Stimulated activated CD4-positive, alpha-beta T cell treated with anti-CD3 and anti-CD28 coated beads, TNF-alpha, amount 100 ng/mL, for 4 hours (primary cell): ENCODE measurements at places on chromosomes 3 and 15.
A peak's percentile ranks its signal among the peaks of the same experiment; 100 is the strongest.

DNA sequence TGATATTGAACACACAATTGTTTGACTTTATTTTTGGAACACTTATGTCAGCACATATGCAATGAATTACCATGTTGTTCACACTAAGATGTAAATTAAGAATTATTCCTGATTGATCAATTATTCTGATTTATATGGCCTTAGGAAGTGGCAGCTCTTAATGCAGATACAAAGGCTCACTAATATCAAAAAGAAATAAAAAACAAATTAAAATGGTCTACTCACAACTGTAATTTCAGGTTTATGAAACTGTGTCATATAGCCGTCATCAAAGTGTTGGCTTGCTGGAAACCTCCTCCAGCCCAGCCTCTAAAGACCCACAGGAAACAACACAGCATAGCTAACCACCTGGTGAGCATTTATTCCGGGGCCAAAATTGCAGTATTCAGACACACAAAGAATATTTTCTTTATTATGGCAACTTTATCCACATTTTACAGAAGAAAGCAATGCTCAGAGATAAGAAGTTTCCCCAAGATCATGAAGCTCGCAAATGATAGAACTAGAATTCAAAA lies 33.4 kb downstream of the PDZRN3 start:
- no peak for DNase-seq

GRCh38 chr3:98095882-98096281 lies 8.9 kb downstream of the OR5AC2 start:
- no peak for DNase-seq

DNA sequence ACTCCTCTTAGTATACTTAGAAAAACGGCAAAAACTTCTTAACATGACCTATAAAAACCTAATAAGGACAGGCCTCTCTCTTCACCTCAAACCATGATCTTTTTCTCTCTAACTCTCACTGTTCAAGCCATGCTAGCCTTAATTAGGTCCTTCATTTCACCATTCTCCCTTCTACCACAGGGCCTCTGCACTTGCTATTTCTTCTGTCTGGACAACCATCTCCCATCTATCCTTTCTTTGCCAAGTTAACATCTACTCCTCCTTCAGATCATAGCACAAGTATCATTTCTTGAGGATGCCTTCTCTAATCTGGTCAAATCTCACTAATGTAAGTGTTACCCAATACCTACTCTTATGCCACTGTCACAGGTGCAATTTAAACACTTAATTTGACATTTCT lies 39.1 kb downstream of the TMCC1 start:
- no peak for DNase-seq

DNA sequence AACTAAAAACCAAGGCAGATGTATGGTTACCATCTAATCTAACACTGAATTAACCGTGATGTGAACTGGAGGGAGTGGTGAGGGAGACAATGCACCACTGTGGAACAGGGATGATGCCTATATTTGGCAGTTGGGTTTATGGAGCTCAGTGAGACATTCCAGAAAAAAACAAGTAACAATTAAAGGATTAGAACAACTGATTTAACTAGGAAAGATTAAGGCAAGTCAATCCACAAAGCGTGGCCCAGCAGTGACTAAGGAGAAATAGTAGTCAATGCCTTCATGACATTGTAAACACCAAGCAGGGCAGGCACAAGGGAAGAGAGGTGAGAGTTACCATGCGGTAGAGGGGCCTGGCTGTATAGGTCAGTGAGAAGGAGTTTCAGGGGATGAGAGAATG lies 38.1 kb downstream of the CHAC1 start:
- no peak for DNase-seq

GRCh38 chr15:20645956-20646355 lies 104.4 kb upstream of the GOLGA6L6 start:
- DNase-seq, result no peak

GRCh38 chr3:11445883-11446282 lies 173.7 kb downstream of the ATG7 start:
- DNase-seq, result no peak

GRCh38 chr3:42961633-42962032 lies 17.5 kb upstream of the GASK1A start:
- DNase-seq, result no peak

DNA sequence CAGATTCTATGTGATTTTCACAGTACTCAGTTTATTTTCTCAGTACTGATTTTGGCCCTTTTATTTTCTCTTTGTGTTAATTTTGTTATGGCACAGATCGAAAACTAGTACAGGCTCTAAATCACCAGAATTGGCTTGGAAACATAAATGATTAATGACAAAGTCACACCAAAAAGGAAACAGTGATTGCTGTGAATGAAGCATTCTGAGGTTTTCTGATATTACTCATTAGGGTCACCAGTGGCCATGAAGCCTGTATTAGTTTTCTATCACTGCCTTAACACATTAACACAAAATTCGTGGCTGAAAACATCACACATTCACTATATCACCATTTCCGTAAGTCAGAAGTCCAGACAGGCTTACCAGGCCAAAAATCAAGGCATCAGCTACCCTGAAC lies 343.0 kb upstream of the THRB start:
- DNase-seq, result no peak

DNA sequence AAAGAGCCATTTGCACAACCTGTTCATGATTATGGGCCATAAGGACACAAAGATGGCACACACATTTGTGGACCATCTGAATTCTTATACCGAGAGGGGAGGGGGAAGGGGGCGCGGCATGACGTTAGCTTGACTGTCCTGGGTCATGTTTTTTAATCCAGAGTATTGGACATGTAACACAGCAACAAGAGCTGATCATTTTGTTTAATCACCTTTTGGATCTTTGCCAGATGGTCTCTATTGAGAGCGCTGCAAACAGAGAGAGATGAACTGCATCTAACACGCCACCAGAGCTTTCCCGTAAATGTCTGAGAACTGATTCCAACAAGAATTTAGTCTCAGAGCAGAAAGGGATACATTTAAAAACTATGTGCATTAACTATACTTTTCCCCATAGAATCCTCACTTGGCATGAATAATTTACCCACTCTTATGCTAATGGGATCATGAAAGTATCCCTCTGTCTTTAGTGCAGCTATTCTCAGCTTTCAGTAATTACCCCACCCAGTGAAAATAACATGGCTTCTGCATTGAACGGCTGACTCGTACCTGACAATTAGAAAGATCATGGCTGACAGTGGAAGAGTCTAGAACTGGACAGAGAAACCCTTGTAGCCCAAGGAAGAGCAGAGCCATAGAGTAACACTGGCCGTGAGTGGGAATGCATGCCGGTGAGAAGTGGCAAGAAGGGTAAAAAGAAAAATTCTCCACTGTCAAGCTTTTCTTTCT lies 22.6 kb downstream of the MEIS2 start:
- no peak for DNase-seq

DNA sequence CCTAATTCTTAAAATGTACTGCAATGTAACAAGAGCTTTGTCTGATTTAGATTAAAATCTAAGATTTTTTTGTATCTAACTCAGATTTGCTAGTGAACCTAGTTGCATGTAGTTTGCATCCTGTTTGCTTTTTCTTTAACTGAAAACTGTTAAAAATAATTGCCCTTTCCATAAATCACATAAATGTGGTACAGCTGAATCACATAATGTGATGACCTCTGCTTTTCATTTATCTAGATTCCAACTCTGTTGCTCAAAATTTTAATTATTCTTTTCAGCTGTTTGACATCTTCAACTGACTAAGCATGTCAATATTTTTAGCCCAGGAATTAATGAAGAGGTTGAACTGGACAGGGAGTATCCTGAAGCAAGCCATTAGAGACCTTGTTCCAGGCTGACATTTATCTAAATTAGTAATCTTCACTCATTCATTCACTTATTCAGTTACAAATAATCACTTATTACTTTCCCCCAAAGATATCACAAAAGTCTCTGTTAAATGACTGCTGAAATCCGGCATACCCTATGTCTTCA lies 101.9 kb upstream of the PLXND1 start:
- DNase-seq, result no peak

DNA sequence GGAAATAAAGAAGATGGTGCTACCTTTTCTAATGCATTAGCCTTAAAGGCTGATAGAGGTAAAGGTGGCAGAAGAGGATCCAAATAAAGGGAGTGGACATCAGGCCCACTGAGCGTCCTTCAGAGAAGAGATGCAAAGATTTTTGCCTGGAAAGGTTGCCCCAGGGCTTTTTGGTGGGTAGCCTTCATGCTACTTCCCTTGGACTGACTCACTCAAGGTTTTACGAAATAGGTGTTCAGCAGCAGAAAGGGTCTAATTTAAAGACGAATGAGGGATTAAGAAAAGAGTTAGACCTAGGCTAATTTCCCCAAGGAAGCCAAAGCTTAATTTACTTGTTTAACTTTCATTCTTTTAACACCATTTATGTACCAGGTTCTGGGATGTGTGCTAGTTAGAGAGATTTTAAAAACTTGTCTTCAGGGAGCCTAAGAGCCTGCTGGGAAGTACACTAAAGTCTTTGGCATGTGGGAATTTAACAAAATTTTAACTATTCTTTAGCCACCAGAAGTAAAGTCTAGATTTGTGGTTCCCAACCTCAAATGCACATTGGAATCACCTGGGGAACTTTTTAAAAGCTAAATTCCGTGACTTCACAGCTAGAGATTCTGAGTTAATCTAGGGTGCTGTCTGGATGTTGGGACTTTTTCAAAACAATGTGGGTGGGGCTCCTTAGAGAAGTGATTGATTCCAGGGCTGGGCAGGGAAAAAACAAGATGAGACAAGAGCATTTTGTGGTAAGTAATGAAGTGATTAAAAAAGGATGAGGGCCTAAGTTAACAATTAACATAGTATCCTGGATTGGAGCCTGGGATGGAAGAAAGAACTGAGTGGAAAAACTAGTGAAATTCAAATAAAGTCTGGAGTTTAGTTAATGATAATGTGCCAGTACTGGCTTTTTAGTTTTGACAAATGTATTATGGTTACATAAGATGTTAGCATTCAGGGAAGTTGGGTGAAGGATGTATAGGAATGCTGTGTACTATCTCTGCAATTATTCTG lies 3.4 kb downstream of the IL20RB start:
- no peak for DNase-seq

GRCh38 chr15:58387130-58387529 lies 44.7 kb upstream of the LIPC start:
- DNase-seq, result no peak

GRCh38 chr3:108404368-108404767 lies 106.0 kb downstream of the MYH15 start:
- no peak for DNase-seq

DNA sequence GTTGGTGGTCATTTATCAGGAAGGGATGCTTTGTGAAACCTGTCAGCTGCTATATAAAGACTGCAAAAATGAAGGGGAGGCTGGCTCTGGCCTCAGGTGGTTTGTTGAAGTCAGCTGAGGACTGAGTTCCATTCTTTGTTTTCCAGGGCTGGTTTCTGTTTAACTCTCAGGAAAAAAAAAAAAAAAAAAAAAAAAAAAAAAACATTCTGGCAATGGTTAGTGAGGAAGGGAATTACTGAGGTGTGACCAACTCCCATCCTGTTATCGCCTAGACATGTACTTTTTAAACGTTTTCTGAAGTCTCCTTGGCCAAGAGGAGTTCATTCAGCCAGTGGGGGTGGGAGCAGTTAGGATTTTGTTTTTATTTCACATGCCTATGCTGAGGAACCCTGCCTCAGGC lies 316.3 kb downstream of the OXSM start:
- DNase-seq, result no peak

GRCh38 chr15:89384176-89384604 lies 49.6 kb upstream of the POLG start:
- no peak for DNase-seq

DNA sequence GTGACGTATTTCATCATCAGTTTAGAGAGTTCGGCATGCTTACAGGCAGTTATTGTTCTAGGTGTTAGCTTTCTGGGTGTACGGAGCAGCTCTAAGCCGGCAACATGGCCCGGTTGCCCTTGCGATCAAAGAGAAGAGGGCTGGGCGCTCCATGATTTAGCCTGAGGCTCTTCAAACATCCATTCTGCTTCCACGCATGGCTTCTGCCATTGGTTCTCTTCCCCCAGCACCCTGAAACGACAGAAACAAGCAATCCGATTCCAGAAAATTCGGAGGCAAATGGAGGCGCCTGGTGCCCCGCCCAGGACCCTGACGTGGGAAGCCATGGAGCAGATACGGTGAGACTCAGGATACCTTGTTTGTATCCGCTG lies 574 bp downstream of the NGRN start:
- peak; percentile 2 for DNase-seq

- no peak for DNase-seq
Observed at GRCh38 chr3:128824132-128824850, 55.1 kb upstream of the ACAD9 start.

- no peak for DNase-seq
Observed at GRCh38 chr3:124633524-124633923, 96.7 kb upstream of the UMPS start.

GRCh38 chr3:144866476-144866875 lies 894.9 kb downstream of the DIPK2A start:
- DNase-seq, result no peak

DNA sequence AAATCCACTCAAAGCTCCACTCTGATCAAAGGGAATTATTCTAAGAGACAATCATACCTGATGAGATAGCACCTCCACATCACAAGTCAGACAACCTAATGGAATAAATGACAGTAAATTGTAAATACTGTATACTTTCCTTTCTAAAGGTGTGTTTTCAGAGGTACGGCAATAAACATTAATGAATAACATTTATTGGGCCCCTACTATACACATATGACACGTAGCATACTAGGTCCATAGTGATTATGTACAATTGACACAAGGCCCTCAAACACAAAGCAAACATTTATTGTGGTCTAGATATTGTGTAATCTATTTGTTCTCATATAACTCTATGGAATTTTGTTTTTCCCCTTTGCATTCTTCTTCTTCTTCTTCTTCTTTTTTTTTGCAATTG lies 429.8 kb downstream of the FOXP1 start:
- DNase-seq, result no peak

- no peak for DNase-seq
Observed at GRCh38 chr15:74133694-74134386, 3.5 kb downstream of the ISLR2 start.

- no peak for DNase-seq
Observed at GRCh38 chr15:81297147-81297572, 26.8 kb downstream of the STARD5 start.

DNA sequence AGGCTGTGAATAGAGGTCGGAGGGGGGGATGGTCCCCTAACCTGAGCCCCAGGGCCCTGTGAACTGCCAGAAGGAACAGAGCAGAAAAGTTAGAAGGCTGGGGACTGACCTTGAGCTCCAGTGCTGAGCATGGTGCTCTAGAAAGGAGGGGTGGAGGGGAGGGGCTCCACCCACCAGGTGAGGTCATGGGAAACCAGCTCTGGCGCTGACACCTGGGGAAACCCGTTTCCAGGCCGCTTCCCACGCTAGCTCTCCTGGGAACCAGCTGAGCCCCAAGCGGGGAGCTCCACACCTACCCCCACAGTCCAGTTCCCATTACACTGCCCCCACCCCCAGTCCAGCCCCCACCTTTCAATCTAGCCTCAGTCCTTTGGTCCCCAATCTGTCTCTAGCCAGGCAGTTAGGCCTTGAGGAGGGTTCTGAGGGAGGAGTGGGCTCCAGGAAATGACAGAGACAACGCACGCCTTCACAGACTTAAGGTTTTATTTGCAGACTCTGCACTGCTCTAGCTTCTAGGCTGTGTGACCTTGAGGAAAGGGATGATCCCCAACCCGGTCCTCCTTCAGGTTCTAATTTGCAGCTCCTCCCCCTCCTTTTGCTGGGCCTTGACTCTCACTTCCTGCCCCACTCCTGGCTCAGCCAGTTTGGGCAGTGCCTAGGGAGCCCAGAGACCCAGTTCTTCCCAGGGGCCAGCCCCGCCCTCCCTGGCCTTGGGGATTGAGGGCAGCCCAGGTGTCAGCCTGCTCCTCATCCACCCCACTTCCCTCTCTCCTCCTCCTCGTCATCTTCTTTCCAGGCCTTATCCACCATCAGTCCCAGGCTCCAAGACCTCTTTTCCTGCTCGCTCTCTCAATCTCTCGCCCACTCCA lies 2.1 kb downstream of the RHOV start:
- DNase-seq, result no peak

GRCh38 chr15:77503764-77504163 lies 83.1 kb downstream of the HMG20A start:
- no peak for DNase-seq
